Stimulated activated naive B cell treated with anti-CD40 and anti-IgM and Interleukin-4, amounts not matched to agents 10 μg/mL and 1 μg/mL and 100 μg/mL, for 72 hours (primary cell): ENCODE measurements at places on chromosomes 2 and 18.
A peak's percentile ranks its signal among the peaks of the same experiment; 100 is the strongest.

DNA sequence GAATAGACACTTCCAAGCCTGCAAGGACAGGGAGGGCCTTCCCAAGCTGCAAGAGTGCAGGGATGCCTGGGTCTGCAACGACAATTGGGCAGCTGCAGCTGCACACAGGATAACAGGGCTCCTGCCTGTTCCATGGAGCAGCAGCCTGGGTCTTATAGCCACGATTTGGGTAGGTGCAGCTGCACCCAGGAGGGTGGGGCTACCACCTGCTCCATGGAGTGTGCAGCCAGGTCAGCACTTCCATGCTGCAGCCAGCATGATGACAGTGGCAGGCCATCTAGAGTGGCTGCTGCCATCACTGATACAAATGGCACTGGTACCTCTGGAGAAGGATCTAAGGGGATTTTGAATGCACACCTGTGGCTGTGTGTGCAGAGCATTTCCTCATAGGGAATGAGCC lies 528.5 kb downstream of the DSC3 start:
- DNase-seq: no peak

- DNase-seq: no peak
Measured at GRCh38 chr18:3590096-3590630, 140.2 kb downstream of the TGIF1 start.

- no peak for DNase-seq
Measured at GRCh38 chr18:23627321-23627720, 35.4 kb downstream of the ANKRD29 start.

- no peak for DNase-seq
Measured at GRCh38 chr18:61609131-61609530, 275.9 kb downstream of the CDH20 start.

DNA sequence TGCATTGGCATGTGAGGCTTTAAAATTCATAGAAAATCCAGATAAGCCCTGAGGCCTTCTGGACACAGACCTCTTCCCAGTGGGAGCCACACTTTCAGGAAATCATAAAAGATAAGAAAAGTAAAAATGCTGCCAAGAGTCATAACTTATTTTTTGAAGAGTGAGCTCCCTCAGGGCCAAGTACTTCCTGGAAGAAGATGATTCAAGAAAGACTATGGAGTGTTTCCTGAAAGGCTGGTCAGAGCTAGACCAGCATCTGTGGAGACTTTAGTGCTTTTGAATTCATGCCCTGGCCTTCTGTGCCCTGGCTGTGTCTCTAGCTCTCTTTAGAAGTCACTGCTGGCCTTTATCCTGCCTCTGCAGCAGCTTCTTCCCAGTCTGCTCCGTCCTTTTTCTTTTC lies 6.4 kb upstream of the XDH start:
- no peak for DNase-seq

- DNase-seq: no peak
Measured at GRCh38 chr2:222651718-222652418, 4.0 kb downstream of the FARSB start.

DNA sequence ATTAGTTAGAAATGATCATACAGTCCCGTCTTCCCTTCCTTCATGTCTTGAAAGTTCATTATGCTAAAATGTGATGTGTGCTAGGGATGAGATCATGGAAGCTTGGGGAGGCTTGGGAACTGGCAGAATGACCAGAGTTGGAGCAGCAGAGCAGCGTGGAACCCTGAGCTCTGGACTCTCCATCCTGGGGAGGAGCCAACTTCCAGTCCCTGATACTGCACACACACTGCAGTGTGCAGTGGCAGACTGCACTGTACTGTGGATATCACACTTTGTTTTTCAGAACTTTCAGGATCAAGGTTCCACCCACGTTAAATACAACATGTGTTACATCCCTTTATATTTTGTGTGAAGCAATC lies 27.3 kb upstream of the GREB1 start:
- DNase-seq: no peak

DNA sequence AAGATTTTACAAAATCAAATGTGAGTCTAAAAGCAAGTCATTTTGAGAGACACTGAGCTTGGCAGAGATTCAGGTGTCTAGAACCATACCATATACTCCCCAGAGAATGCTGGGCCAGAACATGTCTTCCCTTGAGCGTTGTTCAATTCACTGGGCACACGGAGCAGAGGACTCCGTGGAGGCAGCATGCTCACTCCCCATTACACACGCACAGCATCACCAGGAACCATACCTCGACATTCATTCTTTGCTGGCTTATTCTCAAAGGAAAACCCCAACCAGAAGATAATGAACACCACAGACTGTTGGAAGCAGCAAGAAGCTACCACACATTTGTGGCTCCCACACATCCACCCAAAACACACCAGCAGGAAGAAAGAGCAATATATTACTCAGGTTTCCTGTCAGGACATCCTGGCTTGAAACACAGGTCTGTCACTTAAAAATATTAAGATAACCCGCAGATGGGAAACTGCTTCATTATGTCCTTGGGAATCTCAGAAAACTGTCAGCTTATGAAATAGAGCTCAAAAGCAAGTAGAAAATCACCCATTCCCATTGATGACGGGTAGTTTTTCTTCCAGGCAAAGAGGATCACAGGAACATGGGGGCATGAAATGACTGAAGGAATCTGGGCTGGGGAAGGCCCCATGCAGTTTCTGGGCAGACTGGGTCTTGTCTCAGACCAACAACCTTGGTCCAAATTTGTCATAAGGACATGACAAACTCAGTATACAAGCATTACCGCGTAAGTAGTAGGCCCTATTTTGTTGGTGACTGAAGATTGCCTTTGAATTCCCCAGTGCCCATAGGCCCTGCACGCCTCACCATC lies 46.4 kb downstream of the PCBP1 start:
- DNase-seq: peak; percentile 40

DNA sequence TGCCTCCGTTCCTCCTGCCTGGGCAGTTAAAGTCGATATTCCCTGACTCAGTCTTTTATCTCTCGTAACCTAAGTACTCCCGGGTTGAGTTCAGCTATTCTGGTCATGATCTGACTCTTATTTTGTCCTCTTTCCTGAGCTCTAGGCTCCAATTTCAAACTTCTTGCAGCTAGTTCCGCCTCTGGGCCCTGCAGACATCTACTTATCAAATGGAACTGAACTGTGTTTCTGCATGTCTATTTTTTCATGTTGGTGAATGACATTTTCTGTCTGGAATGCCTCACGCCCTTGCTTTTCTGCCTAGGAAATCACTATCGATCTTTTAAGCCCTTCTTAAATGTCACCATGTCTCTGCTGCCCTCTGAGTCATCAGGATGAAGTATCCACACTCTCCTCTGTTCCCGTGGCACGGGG lies 101.5 kb downstream of the VAPA start:
- no peak for DNase-seq

GRCh38 chr2:98191883-98192282 lies 104.9 kb downstream of the VWA3B start:
- DNase-seq: no peak

GRCh38 chr2:29405266-29405665 lies 290.1 kb downstream of the CLIP4 start:
- DNase-seq: no peak

DNA sequence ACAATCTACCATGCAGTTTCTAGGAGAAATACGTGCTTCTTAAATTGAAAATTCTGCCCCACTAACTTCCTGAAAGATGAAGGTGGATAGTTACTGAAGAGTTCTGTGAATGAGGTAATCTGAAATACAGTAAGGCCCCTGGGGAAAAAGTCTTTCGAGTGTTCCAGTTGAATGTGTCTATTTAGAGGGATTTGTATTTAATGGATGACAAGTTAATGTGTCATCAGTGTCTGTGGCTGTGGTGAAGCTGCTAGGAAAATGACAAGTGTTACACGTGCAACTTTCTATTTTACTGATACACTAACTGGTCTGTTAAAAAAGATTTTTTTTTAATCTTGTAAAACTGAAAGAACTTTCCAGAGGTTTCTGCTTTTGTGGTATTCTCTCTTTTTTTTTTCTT lies 384.6 kb downstream of the STK39 start:
- DNase-seq: no peak

DNA sequence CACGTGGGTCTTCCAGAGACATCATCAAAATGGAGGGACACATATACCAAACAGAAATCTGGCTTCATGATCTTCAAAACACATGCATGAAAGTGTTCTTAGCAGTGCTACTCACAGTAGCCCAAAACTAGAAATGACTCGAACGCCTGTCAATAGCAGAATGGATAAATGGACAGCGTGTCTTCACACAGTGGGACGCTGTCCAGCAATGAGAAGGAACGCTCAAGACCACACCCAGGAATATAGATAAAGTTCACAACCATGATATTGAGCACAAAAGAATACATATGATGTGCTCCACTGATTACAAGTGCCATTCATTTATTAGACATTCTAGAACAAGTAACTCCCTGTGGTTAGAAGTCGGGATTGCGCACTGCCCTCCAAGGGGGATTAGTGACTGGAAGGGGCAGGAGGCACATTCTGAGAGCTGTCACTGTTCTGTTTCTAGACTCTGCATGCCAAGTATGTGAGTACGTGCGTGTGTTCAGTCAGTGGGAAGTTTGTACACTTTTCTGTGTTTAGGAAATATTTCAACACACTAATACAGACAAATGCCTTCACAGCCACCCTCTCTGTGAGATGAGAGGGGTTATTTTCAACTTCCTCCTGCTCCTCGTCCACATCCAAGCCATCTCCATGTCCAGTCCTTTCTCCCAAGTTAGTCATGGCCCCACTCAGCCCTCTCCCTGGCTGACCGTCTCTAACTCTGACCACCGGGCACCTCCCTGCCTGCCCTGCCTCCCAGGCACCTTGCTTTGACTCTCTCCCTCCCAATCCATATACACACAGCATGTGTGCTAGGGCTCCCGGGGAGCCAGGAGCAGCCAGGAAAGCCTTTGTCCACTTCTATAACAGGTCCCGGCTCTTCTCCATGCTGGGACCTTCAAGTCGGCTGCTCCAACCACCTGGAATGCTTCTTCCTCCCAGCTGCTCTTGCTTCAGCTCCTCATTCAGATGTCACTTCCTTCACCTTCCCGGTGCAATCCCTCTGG lies 26.9 kb upstream of the TNS1 start:
- DNase-seq: no peak

- DNase-seq: no peak
Measured at GRCh38 chr2:11550302-11550701, 16.5 kb downstream of the GREB1 start.

DNA sequence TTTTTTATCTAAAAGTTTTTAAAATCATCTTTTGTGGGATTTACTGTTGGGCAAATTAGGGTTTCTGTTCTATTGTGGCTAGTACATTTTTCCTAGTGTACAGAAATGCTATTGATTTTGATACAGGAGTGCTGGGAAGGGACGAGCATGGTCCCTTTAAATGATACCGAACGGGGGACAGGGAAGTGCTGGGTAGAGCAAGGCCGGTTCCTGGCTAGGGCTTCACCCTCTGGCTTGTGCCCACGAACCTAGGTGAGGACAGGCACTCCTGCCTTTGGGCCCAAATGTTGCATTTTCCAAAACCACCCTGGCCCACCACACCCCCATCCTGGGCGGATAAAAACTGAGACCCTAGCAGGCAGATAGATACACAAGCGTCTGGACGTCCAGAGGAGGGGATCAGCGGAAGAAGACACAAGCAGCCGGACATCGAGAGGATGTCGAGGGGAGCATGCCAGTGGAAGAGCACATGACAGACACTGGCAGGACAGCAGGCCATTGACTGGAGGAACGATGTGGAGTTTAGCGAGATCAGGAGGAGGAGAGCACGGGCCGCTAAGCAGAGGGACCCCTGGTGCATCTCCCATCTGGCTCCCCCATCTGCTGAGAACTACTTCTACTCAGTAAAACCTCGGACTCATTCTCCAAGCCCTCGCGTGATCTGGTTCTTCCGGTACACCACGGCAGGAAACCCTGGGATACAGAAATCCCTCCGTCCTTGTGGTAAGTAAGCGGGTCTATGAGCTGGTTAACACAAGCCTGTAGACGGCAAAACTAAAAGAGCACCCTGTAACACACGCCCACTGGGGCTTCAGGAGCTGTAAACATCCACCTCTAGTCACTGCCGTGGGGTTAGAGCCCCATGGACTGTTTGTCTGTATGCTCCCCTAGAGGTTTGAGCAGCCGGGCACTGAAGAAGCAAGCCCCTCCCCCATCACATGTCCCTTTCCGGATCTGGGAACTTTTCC lies 13.5 kb upstream of the CALCRL start:
- no peak for DNase-seq

DNA sequence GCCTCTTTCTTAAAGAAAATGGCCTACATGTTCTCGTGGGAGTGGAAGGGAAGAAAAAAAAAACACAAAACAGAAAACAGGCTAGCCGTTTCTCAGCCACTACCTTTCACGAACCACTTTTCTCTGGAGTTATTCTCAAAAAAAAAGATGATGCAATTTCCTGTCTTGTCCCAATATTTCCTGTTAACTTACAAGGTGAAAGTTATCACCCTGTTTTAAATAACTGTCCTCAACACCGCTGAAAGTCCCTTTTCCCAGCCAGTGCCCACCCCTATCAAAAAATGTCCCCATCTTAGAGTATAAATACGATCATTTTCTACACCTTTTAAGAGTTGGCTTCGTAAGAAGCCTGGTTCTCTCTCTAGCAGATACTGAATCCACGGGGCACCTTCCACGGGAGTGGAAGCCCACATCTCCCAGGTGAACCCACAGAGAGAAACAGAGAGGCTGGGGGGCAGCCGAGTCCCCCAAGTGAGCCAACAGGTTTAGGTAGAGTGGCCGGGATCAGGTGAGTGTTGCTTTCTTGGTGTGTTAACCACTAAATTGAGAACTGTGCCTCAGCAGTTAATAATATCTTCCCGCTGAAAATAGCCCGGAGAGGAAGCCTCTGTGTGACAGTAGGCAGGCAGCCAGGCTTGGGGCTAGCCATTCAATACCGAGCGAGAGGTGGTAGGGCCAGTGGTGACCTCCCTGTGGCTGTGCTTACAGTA lies 15.9 kb downstream of the SMAD7 start:
- DNase-seq: no peak

DNA sequence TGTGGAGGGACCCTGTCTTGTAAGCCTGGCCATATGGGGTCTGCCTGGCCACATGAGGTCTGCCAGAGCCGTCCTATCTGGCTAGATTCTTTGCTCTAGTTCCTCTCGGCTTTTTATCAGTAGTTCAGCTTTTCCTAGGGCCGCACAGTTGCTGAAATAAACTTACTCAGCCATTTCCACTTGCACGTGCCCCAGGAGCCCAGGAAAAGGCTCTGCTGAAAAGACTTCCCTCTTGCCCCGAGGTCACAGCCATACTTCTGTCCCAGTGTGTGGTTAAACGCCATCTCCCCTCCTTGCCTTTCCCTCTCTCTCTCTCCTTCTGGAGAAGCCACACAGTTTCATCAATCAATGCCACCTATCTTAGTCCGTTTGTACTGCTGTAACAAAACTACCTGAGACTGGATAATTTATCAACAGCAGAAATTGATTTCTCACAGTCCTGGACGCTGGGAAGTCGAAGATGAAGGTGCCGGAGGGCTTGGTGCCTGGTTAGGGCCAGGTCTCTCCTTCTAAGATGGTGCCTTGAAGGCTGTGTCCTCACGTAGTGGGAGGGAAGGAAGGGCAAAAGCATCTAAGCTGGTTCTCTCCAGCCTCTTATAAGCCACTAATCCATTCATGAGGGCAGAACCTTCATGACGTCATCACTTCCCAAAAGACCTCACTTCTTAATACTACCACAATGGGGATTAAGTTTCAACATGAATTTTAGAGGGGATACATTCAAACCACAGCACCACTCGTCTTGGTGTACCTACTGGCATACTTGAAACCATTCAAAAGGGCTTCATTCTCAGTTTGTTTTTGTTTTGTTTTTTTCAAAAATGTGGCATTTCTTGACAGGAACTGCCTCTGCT lies 11.2 kb upstream of the GALM start:
- DNase-seq: no peak
